ENCODE measurements at places on chromosomes 1 and 21.
A peak's percentile ranks its signal among the peaks of the same experiment; 100 is the strongest.

- DNase-seq, result peak; percentile 96
Observed at GRCh38 chr1:185565302-185565701, 168.9 kb upstream of the HMCN1 start.

DNA sequence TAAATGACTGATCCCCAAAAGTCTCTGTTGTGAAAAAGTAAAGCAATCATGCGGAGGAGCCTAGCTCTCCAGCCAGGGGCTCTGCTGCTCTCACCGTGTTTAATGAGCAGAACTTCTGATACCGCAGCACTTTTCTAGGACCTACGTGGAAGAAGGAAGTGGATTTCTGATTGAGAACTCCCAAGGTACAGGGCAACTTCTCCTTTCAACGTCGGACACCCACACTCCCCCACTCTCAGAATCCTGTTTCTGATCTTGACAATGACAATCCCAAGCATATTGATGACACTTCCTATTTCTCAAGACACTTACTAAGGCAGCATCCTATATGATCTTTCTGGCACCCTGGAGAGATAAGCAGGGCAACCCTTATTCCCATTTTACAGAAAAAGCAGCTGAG lies 78.4 kb downstream of the PROX1 start:
- no peak for DNase-seq

GRCh38 chr1:201262963-201263608 lies 20.2 kb upstream of the PKP1 start:
- no peak for DNase-seq

GRCh38 chr1:53521924-53522552 lies 62.8 kb downstream of the DMRTB1 start:
- no peak for DNase-seq

- no peak for DNase-seq
Observed at GRCh38 chr1:38039331-38040088, 7.1 kb downstream of the POU3F1 start.

GRCh38 chr1:58870298-58870676 lies 86.4 kb upstream of the JUN start:
- DNase-seq, result no peak

- no peak for DNase-seq
Observed at GRCh38 chr1:230737622-230738262, 9.4 kb upstream of the CAPN9 start.

- DNase-seq, result no peak
Observed at GRCh38 chr1:2934156-2934540, 87.1 kb upstream of the ACTRT2 start.

DNA sequence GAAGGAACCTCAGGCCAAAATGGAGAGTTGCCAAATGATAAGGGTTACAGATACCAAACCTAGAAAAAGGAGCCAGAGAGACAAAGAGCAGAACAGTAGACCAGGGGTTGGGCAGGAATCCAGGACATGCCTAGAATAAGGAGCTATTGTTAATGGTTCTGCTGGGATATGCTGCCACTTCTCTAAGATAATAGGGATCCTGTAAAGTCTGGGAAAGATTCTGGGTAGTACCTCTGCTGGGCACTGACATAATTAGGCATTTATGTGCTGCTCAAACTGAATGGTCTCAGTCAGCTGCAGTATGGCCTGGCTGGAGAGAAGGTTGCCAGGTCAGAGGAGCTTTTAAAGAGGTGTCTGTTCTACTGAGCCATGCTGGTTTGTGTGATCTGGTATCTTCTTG lies 19.9 kb upstream of the NRIP1 start:
- no peak for DNase-seq

DNA sequence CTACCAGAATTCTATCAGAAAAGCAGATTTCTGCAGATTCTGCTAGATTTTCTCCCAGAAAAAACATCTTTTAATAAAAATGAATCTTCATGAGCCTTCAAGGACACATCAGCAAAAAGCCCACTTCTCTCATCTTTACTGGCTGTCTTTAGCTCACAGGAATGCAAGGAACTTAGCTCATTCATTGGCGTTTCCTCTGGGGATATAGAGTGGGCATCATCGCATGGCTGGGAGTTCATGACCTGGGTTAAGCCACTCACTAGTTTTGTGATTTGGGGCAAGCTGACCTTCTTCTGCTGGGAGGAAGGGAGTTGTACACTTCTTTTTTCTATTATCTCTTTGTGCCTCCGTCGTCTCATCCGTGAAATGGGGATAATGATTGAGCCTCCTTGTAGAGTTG lies 149.7 kb downstream of the KAZN start:
- DNase-seq, result no peak

DNA sequence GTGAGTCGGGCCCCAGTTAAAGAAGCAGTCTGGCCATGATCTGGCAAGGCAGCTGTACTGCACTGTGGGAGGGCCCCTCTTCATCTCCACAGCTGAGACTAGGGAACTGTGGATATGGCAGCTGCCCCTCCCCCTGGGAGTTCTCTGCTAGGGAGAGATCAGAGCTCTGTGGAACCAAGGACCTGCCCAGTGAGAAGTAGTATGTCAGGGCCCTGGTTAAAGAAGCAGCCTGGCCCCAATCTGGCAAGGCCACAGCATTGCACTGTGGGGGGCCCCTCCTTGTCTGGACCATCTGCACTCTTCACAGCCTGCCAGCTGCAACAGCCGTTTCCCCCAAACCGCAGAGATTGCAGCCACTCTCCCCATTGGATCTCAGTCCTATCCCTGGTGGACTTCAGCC lies 208.5 kb downstream of the DNAH14 start:
- no peak for DNase-seq

GRCh38 chr1:156079762-156080161 lies 2.5 kb downstream of the MEX3A start:
- no peak for DNase-seq

DNA sequence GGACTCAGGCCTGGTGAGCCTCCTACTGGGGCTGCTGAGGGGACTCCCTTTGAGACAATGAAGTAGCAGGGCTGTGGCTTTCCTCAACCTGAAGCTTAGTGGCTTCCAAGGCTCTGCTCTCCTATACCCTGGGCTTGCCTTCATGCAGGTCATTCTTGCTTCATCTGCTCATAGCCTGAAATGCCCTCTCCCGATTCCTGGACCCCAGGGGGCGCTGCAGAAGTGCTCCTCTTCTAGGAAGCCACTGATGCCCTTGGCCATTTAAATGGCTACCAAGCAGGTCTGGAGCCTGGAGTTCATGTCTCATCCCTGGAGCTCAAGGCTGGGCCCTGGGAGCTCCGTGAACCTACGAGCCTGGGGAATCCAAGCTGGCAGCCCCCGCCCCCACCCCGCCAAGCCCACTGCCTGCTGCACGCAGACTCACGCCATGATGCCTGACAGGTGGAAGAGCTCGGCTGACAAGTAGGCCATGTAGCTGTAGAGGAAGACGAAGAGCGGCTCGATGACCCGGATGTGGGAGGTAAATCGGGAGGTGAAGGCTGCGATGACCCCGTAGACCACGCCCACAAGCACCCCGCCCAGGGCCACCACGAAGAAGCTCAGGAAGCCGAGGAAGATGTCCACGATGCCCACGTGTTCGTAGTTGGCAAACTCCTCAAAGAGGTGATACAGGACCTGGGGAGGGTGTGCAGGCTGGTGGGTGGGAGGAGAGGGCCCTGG lies 45.7 kb downstream of the SLC9A1 start:
- DNase-seq, result no peak

GRCh38 chr1:152190589-152190988 lies 31.6 kb upstream of the RPTN start:
- no peak for DNase-seq

DNA sequence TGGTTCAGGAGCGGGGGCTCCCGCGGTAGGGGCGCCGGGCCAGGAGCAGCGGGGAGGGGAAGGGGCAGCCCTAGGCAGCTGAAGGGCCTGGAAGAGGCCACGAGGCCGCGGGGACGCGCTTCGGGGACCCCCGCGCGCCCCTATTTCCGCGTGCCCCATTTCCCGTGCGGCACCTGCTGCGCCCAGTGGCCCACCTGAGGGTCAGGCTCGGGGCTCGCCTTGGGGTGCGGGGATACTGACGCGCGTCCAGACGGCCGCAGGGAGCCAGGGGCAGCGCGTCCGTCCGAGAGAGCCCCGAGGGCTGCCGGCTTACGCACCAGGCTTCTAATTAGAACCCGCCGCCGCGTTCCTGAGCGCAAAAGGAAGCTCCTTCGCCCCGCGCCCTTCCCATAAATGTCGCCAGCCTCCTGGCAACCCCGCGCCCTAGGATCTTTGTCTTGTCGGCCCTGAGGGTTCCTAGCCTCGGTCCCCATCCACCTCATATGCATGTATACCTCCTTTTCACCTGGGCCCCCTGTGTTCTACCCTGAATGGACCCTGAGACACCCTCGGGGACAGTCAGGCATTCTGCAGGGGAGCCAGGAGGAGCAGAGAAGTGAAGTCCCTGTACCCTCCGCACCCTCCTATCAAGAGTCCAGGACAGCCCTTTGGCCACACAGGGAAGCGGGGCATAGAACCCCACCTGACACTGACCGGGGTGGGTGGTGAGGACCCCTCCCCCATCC lies 1.8 kb downstream of the WNT3A start:
- no peak for DNase-seq

- DNase-seq, result peak; percentile 44
Observed at GRCh38 chr1:6858596-6858995, 73.3 kb downstream of the CAMTA1 start.

DNA sequence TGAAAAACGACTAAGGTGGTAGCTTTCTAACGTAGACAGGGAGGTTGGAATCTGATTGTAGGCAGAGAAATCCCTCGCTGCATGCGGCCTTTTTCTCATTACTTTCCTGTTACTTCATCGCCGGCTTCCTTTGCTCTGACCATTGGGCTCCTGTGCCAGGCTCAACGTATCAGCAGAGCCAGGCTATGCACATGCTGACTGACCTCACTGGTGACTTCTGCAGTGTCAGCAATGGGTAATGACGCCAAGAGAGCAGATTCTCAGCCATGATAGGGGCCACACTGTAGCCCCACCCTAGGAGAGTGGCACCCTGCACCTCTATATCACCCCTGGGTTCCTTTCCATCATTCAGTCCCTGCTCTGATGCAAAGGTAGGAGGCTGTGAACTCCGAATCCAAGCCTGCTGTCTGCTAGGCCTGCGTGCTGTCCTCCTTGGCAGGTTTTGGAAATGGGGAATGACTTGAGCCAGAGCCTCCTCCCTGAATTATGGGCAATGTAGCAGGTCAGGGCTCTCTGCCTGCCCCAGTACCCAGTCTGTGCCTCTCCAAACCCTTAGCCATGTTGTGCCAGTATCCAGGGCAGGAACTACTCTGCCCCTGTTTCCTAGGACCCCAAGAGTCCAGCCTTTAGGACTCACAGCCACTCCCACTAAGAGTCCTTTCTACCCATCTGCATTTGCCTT lies 11.4 kb downstream of the PPFIA4 start:
- DNase-seq, result no peak
